ENCODE measurements at places on chromosomes 2 and 18.

DNA sequence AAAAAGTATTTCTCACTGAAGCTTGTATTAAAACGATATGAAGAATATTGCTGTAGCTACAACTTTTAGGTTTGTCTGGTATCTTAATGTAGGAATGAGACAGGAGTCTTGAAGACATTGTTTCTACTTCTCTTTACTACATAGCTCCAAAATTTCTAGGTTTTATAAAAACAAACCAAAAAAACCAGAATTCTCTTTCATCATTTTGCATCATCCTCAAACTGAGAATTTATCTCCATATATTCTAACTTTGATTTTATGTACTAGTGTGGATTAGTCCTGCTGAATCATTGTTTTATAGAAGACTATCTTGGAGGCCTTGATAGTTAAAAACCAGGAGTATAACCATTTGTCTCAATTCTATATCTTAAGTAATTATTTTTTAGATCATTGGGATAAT, 100.2 kb downstream of the ICA1L start:
- no peak for DNase-seq

DNA sequence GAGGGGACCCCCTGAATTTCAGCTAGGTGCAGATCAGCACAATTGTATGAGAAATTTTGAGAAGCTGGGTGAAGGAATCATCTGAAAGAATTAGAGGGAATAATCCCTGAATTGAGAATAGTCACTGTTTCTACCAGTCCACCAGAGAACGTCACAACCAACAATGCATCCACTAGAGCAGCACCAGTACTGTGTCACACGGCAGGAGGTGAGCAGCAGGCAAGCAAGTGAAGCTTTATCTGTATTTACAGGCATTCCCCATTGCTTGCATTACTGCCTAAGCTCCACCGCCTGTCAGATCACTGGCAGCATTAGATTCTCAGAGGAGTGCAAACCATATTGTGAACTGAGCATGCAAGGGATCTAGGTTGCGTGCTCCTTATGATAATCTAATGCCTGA, 40.7 kb downstream of the GDF7 start:
- DNase-seq, result no peak

- DNase-seq, result no peak
Measured at GRCh38 chr2:102703748-102704147, 58.1 kb upstream of the TMEM182 start.

DNA sequence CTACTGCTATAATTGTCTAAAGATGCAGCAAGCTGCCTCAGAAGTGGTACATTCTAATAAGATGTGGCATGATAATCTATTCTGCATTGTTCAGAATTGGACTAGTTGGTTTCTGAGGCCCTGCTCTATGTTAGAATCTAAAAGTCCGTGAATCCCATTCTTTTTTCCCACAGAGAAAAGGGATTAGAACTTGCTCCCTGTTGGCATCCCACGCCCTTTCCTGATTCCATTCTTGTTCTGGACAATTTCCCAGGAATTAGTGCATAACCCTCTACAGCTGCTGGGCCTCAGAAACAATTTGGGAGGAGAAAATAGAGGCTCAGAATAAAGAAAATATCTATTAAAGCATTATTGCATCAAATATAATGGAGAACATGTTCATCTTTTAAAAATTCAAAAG, 282.7 kb downstream of the NRXN1 start:
- DNase-seq, result no peak

GRCh38 chr2:233240897-233241296, 10.6 kb upstream of the ATG16L1 start:
- DNase-seq, result no peak

GRCh38 chr2:88248280-88248828, 78.2 kb downstream of the THNSL2 start:
- no peak for DNase-seq

DNA sequence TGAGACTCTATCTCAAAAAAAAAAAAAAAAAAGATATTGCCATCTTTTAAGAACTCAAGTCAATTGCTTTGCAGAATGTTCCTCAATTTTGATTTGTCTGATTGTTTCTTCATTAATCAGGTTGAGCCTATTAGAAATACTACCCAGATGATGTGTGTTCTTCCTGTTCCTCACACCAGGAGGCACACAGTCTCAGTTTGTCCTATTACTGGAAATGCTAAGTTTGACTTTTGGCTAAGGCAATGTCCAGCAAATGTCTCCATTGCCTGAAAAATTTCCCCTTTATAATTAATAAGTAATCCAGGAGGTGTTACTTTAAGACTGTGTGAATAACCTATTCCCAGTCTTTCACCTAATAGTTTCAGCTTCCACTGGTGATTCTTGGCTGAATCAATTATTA, 28.4 kb downstream of the BOLA3 start:
- no peak for DNase-seq

DNA sequence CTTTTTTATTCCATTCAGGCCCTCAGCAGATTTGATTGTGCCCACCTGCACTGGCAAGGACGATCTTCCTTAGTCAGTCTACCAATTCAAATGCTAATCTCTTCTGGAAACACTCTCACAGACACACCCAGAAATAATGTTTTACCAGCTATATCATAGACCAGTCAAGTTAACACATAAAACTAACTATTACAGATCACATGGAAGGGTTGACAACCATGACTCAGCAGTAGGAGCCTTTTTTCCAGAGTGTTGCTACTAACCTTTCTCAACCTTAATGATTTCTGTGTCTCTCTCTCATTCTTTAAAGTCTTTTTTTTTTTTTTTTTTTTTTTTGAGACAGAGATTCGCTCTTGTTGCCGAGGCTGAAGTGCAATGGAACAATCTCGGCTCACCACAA, 143.5 kb upstream of the MSH6 start:
- DNase-seq, result no peak

- DNase-seq, result no peak
Measured at GRCh38 chr2:10325278-10326145, 22.8 kb downstream of the HPCAL1 start.

DNA sequence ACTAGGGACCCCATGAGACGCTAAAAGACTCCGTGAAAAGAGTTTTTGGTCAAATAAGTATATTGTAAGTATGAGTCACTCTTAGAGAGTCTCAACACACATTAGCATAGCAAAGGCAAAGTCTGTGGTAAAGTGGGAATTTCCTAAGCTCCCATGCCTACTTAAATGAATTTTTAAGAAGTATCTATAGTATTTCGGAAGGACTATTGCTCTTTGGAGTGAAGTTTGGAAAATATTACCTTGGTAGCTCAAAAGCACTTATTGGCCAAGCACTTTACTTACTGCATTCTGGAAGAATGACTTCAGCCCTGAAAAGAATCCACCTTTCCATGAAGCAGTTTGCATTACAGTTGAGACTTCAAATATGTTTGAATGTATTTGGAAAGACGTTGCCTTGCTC, 57.1 kb downstream of the CAVIN2 start:
- DNase-seq, result no peak

- no peak for DNase-seq
Measured at GRCh38 chr2:36477315-36477714, 120.7 kb downstream of the FEZ2 start.

GRCh38 chr2:114925296-114926255, 483.1 kb downstream of the DPP10 start:
- no peak for DNase-seq

- DNase-seq, result no peak
Measured at GRCh38 chr2:22281033-22281432, 1103.9 kb upstream of the KLHL29 start.
